ENCODE measurements at places on chromosomes 13 and 19.

DNA sequence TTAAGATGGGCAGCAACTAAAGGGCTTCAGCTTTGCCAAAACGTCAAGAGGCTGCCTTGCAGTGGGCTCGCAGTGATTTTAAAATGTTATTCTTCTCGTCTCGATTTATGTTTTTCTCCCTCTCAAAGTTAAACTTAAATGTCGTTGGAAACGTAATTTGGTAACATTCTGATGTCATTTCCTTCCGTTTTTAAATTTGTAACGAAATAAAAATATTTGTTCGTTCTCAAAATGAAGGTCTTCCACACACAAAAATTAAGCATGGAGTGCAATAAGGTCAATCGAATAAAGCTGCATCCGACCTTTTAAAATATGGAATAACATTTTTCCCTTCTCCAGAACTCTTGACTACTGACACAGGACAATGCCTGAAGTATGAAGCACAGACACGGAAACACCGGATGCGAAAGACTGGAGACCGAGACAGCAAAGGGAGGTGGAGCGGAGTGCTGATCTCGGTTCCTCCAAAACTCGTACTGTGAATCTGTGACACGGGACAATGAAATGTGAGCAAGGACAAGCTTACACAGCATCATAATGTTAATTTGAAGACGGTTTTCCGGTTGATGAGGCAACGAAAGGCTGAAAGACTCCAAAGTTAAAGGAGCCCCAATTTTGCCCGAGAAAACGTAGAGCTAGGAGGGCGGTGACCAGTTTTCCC is 850 bp downstream of the MTMR6 start:
- peak; percentile 39 for DNase-seq

DNA sequence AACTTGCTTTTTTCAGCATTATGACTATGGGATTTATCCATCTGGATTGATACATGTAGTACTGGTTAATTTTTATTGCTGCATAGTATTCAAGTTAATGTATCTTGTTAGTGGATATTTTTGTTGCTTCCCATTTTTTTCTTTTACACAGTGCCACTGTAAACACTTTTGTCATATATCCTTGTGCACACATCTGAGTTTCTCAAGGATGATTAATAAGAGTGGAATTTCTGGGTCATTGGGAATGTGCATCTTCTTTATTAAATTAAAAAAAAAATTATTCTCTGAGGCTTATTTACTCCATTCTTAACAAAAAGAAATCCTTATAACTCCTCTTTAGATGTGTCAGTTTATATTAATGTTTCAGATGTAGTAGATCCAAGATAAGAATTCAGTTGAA is 27.3 kb downstream of the B3GLCT start:
- DNase-seq: no peak

DNA sequence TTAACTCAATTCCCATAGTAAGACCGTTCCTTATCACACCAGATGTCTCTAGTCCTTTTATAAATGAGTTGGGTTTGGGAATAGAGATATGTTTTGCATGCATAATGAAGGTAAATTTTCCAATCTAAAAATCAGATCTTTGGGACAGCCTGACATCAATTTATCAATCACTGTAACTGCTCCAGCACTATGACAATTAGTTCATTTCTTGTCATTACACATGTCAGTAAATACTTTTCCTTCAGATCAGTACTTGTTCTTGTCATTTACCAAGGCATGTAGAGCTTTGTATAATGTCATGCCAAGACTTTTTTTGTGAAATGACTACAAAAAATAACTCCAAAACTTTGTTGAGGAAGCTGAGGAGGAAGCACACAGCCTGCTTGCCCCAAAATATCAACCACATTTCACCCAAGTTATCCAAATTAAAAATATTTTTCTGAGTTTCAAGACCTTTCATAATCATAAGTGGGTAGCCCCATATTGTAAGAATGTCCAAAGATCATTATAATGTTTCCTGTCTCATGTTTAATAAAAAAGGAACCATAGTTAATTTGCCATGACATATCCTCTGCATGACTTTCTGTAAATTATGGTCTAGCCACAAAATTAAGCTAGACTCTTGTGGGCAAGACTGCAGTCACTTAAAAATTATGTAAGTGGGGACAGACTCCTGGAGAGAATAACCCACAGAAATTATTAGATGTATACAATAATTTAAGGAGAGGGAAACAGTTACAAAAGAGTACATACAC is 586.8 kb downstream of the TBC1D4 start:
- no peak for DNase-seq

GRCh38 chr19:53865918-53866864 is 1.5 kb upstream of the MYADM start:
- peak; percentile 79 for DNase-seq

- DNase-seq: no peak
These were observed 7.5 kb downstream of the RPL21 start for GRCh38 chr13:27258637-27259386.

DNA sequence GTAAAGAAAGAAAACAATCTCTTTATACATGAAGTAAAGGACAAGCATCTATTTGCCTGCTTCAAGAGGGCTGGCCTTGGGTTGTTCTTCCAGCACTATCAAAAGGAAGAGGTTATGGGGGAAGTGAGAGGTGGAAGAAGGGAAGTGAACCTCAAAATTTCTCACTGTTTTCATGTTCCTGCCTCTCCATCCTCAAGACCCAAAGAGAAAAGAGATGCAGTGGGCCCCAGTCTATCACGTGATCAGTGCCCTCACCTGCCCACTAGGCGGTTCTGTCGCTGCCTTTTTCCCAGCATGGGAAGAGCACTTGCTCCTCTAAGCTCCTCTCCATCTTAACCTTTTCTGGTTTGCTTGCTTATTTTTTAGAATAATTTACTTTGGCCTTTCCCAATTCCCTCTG is 6.2 kb upstream of the USP12 start:
- no peak for DNase-seq

DNA sequence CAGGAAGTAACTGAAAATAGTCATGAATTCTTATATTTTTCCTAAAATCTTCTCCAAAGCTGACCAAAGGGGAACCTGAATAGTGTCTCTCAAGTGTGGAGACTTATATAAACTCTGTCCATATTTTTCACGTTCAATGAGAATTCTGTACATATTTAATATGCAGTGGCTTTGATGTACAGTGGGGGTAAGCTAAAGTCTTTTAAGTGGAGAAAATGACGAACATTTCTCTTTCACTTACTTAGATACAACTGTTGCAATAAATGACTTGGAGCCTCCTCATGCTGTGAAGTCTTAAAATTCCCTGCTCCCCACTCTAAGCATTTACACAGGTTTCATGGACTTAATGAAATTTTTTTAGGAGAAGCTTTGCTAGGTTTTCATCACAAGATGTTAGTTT is 1196.7 kb downstream of the EFNB2 start:
- no peak for DNase-seq

DNA sequence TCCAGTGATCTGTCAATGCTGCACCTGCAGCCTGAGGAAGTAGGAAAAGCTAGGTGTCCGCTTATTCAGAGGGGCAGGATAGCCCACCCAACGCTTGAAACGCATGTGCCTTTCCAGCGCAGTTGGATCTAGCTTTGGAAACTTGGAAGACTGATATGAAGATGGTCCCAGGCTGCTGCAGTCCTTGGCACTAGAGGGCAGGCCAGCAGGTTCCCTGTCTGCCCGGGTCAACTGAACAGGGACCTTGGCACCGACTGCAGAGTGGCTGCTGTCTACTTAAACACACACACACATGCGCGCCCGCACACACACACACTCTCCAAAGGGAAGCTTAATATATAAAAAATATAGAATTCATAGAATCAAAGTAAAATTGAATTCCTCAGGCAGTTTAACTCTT is 100.0 kb downstream of the TSHZ3 start:
- DNase-seq: no peak

- DNase-seq: no peak
These were observed 1177.3 kb upstream of the MIR17HG start for GRCh38 chr13:90170208-90170607.

- DNase-seq: peak; percentile 24
These were observed 18.5 kb downstream of the MAN2B1 start for GRCh38 chr19:12648088-12648487.

DNA sequence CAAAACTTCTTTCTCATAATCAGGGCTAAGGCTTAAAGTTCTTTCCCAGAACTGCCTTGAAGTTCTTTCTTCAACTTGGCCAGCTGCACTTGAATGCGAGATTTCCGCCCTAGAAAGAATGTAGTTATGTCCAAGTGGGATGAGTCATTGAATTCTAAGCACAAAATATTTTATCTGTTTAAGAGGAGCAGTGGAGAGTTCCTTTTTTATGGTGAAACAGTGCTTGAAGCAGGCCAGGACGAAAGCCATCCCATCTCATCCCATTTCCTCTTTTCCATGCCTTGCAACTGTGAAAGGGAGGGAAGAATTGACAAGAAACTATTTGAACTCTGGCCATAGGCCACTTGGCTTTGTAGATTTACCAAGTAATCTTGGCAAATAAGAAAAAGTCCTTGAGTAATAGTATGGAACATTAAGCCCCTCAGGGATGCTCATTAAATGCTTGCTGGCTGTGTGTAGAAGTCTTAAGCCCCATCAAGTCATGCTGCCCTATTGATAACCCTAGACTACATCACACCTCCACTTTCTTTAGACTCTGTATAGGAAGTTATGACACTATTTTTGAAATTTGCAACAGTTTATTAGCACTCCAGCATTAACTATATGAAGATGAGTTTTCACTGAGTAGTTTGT is 174.5 kb downstream of the KCTD12 start:
- DNase-seq: no peak

DNA sequence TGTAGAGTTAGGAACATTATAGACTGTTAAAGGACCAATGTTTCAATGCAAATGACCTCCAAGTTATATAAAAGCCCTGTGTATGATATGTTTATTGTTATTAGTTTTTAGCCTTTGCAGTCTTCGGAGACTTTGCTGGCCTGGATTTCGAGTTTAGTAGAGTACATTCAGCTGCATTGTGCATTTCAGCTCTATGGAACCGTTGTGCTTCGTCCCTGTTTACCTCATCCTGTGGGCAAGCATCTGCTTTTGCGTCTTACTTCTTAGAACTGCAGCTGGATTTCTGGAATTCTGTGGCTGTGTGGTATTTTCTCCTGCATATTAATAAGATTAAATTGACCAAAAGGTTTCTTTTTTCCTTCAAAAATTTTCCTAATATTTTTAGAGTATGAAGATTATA is 138.6 kb downstream of the KCNRG start:
- DNase-seq: no peak

DNA sequence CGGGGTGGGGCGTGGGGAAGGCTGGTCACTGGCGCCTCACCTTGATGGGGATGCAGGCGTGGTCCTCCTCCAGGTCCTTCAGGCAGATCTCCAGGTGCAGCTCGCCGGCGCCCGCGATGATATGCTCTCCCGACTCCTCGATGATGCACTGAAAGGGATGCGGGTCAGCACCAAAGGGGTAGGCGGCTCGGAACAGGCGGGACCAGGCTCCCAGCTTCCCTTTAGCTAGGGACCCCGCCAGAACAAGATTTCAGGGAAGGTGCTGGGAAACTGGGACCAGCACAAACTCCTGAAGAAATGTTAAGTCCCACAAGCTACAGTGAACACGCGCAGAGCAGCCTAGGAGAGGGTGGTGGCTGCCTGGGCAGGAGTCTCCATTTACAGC is 6.0 kb downstream of the EEF2 start:
- DNase-seq: no peak

GRCh38 chr13:53069800-53070199 is 41.2 kb downstream of the OLFM4 start:
- no peak for DNase-seq

GRCh38 chr19:15885919-15886318 is 12.0 kb downstream of the CYP4F2 start:
- DNase-seq: no peak

- DNase-seq: no peak
These were observed 2.3 kb downstream of the TGFBR3L start for GRCh38 chr19:7916955-7917266.

DNA sequence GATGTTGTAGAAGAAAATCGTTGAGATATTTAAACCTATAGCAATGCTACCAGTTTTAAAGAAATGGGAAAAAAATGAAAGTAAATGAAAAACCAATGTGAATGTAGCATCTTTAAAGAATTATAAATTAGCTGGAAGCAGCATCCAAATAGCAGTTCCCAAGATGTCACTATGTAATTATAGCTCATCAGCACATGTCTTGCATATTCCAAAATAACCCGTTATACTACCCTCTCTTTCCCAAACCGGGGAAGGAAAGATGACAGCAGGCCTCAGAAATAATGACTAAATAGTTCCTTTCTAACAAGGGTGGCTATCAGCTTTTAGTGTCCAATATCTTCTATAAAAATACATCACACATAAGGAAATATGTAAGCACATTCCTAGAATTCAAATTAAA is 140.5 kb downstream of the FGF14 start:
- DNase-seq: no peak

DNA sequence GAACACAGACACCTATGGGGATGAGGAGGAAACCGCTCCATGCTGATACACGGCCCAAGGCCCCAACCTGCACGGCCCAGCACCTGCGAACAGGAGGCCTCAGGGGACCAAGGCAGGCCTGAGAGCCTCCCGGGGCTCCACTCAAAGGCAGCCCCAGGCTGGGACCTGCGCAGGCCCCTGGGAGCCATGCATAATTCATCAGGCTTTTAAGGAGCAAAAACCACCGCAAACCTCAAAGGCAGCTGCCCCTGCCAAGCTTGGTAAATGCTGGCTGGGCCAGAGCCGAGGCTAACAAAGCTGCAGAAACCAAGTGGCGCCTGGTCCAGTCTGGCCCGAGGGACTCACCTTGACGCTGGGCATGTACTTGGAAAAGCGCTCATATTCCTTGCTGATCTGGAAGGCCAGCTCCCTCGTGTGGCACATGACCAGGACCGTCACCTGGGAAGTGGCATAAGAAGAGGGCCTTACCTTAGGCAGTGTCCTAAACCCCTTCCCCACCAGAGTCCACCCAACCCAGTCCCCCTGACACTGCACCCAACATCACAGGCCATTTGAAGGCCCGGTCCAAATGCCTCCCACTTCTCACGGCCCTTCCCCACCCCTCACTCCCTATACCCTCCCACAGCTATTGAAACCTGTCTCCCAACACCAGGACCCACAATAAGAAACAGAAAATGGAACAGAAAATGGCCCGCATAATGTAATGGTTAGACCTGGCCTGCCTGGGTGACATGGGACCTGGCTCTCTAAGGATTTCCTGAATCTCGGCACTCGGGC is 7.8 kb downstream of the DDX39A start:
- DNase-seq: no peak

- no peak for DNase-seq
These were observed 12.9 kb downstream of the LMTK3 start for GRCh38 chr19:48498595-48499311.

- peak; percentile 67 for DNase-seq
These were observed 2.5 kb upstream of the GARIN5A start for GRCh38 chr19:50478901-50479715.

GRCh38 chr19:42233106-42233505 is 9.3 kb downstream of the GSK3A start:
- no peak for DNase-seq
